Cortex of kidney (tissue), 1 donor: ENCODE measurements at places on chromosomes 1 and 21.

- DNase-seq: no peak
Measured at GRCh38 chr1:7553042-7553690, 217.9 kb upstream of the VAMP3 start.

- DNase-seq: no peak
Measured at GRCh38 chr1:48777219-48777895, 666 bp upstream of the BEND5 start.

DNA sequence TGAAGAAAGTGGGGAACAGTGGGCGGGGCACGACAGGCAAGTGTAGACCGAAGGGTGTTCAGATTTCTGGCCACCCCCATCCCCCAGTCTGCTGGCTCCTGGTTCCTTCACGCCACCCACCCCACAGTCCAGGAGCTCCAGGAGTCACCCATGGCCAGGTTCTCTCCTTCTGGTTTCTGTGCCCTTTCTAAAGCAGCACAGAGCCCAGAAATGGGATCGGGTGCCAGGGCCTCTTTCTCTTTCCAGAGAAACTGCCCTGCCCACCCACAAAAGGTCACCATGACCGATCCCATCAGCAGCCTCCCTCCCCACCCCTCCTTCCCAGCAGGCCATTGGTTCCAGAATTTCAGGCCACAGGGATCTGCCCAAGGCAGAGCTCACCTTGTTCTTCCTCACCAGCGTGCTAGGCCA is 3.2 kb upstream of the CELSR2 start:
- no peak for DNase-seq

DNA sequence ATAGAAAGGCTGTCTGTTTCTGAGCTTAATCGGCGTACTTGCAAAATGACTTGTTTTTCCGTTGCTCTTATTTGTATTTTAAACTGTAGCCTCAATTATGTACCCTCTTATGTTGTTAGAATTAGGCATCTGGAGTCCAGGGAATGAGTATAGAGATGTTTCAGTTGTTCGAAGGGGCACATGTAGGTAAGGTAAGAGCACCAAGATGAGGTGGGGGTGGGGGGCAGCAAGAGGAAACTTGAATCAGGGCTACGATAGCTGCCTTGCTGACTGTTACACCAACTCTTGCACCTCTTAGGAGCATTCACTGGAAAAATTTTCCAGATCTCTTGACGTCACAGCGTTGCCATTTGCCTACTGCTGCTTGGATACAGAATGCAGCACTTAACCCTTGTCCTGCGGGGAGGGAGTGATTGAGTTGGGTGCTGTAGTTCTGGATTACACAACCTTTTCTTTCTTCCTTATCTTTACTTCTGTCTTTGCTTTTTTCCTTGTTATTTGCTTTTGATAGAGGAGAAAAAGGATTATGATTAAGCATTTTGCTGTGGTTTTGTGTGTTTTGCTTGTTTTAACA is 3.2 kb downstream of the ATP1B1 start:
- DNase-seq: no peak

- no peak for DNase-seq
Measured at GRCh38 chr21:42314616-42315295, 453 bp downstream of the TFF3 start.

GRCh38 chr1:14925336-14926136 is 228.0 kb upstream of the TMEM51 start:
- no peak for DNase-seq

GRCh38 chr1:68347415-68347814 is 102.3 kb downstream of the RPE65 start:
- DNase-seq: no peak

DNA sequence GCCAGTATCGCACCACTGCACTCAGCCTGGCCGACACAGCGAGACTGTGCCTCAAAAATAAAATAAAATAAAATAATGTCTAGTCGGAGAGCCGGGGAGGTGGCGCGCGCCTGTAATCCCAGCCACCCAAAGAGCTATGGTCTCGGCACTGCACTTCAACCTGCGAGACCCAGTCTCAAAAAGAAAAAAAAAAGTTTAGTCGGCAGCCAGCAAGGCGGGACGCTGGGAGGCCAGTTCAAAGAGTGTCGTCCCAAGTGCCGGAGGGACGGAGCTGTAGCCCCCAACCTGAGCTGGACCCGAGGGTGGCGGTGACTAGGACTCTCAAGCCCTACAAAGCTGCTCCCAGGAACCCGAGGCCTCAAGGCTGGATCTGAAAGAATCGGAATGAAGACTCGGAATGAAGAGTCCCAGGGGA is 632 bp upstream of the FALEC start:
- no peak for DNase-seq

GRCh38 chr1:75203415-75204277 is 69.5 kb downstream of the LHX8 start:
- no peak for DNase-seq

DNA sequence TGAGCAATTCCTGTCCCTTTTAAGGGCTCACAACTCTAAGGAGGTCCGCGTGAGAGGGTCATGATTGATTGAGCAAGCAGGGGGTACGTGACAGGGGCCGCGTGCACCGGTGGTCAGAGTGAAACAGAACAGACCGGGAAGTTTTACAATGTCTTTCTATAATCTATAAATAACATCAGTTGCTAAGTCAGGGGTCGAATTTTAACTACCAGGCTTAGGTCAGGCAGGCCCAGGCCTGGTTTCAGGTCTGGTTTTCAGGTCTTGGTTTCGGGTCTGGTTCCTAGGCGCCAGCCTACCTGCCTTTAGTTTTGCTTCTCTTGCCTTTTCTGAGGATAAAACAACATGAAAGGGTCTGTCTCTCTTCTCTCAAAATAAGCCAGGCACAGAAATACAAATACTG is 476.0 kb upstream of the CAMK1G start:
- DNase-seq: no peak

DNA sequence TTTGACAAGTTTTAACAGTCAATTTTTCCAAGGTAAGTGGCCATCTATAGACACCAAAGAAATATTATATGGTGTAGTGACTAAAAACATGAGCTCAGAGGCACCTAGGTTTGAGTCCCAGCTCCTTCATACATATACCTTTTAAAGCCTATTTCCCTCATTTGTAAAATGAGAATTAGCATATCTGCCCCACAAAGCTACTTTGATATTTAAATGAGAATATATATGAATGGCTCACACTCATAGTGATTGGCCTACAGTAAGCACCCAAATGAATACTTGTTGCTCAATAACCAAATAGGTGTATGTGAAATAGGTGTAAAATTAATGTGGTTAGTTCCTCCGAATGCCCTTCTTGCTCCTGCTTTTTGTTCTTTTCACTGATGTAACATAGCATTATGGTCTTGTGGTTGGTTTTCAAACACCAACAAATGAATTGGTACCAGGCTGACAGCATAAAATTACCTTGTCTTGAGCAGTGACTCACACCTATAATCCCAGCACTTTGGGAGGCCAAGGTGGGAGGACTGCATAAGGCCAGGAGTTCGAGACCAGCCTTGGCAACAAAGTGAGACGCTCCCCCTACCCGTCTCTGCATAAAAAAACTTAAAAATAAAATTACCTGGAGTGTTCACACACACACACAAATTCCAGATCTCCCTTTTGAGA is 25.3 kb downstream of the CNIH4 start:
- DNase-seq: no peak

DNA sequence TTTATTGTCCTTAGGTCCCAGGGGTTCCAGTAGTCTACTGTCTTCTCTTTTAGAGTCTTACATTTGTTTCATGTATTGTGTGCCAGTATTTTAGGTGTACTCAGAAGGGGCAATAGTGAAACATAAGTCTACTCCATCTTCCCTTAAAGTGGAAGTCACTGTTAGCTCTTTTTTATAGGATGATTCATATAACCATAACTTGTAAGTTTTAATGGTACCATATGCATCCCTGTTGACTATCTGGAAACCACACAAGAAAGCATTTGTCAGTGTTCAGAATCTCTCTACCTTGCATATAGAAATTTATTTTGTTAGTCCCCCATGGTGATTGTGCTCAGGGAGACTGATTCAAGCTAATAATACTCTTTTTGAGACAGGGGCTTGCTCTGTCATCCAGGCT is 149.9 kb downstream of the HS2ST1 start:
- DNase-seq: no peak

GRCh38 chr1:27113861-27114260 is 41.1 kb downstream of the SLC9A1 start:
- DNase-seq: no peak

GRCh38 chr1:16114527-16115467 is 41.1 kb downstream of the EPHA2 start:
- DNase-seq: no peak

GRCh38 chr1:183640193-183640592 is 4.6 kb upstream of the ARPC5 start:
- no peak for DNase-seq

GRCh38 chr1:195195423-195196057 is 1412.7 kb downstream of the KCNT2 start:
- DNase-seq: no peak

GRCh38 chr1:70990469-70991253 is 57.0 kb downstream of the PTGER3 start:
- DNase-seq: no peak

GRCh38 chr21:38495696-38496095 is 2.6 kb downstream of the ERG start:
- DNase-seq: no peak

- DNase-seq: no peak
Measured at GRCh38 chr1:109388884-109389637, 8.7 kb downstream of the SORT1 start.

- DNase-seq: no peak
Measured at GRCh38 chr1:26020330-26020768, 1.2 kb upstream of the EXTL1 start.

- DNase-seq: no peak
Measured at GRCh38 chr1:74412244-74412643, 100.2 kb downstream of the LRRC53 start.
